ENCODE measurements at places on chromosomes 16 and 17.

DNA sequence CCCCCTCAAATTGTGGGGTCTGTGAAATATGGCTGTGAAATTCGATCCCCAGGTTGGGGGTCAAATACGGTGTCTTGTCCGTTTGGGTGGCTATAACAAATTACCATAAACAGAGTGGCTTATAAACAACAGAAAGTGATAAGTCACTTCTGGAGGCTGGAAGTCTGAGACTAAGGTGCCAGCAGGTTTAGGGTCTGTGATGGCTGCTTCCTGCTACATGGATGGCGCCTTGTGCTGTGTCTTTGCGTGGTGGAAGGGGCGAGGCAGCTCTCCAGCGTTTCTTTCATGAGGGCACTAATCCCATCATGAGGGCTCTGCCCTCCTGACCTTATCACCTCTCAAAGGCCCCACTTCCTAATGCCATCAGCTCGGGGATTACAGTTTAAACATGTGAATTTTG is 120.0 kb downstream of the IRF8 start:
- no peak for DNase-seq

DNA sequence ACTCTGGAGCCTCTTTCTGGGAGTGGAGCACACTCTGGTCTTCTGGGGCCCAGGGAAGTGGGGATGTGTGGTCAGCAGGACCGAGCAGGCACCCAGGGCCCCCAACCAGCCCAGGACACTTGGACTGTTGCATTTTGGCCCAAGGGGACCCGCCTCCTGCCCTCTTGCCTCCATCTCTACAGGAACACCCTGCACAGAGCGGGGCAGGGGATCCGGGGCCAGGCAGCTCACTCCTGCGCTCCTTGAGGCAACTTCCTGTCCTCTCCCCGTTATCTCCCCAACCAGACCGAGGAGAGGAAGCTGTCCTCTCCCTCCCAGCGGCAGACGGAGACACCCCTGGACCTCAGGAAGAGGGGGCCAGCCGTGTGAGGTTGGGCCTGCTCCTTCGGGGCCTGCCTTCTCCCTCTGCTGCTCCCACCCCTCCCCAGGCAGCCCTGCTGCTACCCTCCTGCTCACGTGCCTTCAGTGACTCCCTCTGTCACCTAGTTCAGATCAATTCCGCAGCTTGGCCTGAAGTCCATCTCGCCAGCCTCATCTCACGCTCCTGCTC is 10.0 kb upstream of the ATP2A3 start:
- no peak for DNase-seq

GRCh38 chr16:351804-352520 is 561 bp downstream of the AXIN1 start:
- no peak for DNase-seq

DNA sequence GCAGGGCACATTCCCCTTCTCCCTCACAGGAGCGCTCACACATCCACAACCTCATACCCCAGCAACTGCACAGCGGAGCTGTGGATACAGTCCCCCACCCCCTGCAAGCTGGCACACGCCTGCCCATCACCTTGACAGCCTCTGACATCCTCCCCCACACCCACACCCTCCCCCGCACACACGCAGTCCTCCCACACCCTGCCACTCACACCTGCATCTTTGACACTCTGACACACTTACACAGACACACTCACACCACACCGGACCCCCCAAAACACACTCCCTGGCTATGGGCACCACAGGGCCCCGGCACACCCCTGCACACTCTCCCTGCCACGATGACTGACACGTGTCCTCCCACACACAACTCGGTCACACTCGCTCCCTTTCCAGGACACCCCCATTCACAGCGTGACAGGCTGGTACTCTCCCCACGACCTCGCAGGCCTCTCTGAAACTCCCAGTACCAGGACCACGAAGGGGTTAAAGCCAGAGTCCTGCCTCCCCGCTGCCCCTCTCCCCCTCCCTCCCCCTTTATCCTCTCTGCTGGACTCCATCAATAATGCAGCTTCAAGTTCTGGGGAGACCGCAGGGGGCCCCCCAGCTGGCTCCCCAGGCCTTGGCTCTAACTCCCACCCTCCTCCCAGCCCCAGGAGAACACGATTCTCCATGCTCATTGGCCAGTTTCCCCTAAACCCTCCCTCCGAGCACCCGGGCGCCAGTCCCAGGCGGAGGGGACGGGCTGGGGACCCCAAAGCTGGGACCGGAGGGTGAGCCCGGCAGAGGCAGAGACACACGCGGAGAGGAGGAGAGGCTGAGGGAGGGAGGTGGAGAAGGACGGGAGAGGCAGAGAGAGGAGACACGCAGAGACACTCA is at the start of gene PPP1R1B:
Gene PPP1R1B (plus strand): TSS at position 782 of the 876 bp plus-strand sequence. CDS start 441 bp downstream, outside the sequence.
- no peak for DNase-seq

DNA sequence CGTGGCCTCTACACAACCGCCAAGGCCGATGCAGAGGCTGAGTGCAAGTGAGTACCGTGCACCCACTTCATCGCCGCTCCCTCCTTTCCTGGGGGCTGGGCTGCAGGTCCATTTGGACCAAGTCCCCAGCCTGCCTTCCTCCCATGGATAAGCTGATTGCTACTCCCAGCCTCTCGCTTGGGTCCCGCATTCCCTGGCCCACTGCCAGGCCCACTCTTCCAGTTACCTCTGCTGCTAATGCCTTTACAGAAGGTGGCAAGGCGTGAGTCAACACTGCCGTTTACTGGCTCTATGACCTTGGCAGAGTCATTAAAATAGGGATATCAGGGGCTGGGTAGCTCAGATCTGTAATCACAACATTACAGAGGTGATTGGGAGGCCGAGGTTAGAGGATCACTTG is 11.2 kb downstream of the SULT1A2 start:
- DNase-seq, result no peak

DNA sequence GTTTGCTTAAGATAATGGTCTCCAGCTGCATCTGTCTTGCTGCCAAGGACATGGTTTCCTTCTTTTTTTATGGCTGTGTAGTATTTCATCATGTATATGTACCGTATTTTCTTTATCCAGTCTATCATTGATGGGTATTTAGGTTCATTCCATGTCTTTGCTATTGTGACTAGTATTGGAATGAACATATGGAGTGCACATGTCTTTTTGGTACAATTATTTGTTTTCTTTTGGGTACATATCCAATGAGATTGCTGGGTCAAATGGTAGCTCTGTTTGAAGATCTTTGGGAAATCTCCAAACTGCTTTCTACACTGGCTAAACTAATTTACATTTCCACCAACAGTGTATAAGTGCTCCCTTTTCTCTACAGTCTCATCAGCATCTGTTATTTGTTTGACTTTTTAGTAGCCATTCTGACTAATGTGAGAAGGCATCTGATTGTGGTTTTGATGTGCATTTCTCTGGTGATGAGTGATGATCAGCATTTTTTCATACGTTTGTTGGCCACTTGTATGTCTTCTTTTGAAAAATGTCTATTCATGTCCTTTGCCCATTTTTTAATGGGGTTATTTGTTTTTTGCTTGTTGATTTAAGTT is 66.2 kb downstream of the TNFRSF13B start:
- DNase-seq, result peak; percentile 84

GRCh38 chr16:18942061-18942460 is 15.9 kb upstream of the SMG1 start:
- no peak for DNase-seq

DNA sequence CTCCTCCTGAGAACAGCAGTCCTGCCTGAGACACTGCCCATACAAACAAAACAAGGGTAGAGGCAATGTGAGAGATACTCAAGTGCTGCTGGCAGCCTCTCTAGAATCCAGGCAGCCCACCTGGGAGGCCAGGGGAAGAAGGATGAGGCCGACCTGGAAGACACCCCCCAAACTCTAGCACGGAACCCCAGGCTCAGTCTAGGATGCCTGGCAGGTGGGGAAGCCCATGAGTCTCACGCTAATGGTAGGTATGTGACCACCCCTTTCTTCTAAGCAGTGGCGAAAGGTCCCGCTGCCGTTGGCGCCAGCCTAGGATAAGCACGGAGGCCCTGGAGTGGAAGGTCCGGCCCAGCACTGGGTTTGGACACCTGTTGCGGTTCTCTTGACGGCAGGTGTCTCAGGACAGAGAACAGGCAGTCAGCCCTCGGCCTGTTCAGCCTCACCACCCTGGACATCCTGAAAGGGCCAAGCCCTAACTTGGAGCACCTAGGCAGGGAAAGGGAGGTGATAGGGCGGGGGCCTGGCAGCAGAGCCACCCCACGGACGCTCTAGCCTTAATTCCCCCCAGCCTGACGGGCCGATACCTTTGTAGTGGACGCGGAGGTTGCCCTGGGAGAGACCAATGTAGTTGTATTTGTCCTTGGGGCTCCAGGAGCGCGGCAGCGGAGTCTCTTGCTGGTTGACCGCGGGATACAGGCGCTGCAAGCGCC is 487 bp downstream of the RANBP10 start:
- DNase-seq, result no peak

- no peak for DNase-seq
These were observed 311.4 kb downstream of the SNX29 start for GRCh38 chr16:12287796-12288536.

DNA sequence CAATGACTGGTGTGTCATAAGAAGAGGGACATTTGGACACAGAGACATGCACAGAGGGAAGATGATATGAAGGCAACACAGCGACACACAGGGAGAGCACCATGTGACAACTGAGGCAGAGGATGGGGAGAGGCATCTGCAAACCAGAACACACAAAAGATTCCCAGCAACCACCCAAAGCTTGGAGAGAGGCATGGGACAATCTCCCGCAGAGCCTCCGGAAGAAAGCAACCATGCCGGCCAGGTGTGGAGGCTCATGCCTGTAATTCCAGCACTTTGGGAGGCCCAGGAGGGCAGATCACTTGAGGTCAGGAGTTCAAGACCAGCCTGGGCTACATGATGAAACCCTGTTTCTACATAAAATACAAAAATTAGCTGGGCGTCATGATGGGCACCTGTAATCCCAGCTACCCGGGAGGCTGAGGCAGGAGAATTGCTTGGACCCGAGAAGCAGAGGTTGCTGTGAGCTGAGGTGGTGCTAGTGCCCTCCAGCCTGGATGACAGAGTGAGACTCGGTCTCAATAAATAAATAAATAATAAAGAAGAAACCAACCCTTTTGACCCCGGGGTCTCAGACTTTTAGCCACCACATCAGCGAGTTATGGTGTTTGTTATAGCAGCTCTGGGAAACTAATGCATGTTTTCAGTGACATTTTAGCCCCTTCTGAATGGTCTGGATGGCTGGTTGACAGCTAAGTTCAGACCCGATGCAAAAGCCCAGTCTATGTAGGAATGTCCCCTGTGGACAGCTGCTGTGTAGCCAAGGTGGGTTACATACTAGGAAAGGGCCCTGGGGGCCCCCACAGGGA is 13.8 kb upstream of the PLCG2 start:
- no peak for DNase-seq

DNA sequence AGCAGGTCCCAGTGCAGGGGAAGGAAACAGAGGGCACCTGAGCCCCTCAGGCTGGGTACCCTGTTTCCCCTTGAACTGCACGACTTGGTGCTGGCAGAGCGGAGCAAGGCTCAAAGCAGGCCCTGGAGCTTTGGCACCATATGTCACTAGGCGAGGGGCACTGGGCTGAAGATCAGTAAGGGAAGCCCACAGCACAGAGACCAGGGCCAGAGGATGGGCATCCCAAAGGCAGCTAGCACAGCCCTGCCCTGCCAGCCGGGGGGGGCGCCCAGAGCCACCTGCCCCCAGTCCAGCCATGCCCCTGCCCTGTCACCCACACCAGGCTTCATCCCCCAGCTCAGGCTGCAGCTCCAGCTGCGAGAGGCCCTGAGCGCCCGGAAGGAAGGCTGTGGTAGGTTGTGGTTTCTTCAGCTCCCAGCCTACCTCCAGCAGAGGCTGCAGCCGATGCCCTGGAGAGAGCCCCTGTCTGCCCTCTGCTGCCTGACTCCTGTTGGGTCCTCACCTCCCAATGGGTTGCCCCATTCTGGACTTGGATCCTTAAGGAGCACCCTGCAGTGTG is 10.9 kb downstream of the NHERF1 start:
- DNase-seq, result no peak

DNA sequence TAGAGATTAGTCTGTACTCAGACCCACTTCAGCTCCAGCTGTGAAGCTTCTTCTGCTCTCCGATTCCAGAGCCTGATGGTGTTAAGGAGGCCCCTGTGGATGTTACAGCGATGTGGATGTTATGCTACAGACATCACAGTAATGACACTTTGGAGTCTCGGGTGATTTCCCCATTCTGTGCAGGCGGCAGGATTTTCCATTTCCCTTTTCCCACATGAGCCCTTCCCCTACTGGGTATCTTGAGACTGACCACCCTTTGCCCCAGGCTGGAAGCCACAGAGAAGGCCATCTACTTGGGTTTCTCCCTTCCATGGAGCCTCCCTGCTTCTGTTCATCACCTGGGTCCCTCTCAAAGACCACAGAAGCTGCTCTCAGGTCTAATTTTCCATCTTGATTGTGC is 78.3 kb downstream of the KCNJ12 start:
- no peak for DNase-seq

- DNase-seq, result peak; percentile 64
These were observed at the start of gene AMZ2 for GRCh38 chr17:68247445-68248198. AMZ2 (plus strand) TSS chr17:68248043; CDS start chr17:68250188, 2,145 bp downstream.

GRCh38 chr16:69112285-69113129 is 7.1 kb downstream of the HAS3 start:
- no peak for DNase-seq

- DNase-seq, result no peak
These were observed 15.6 kb upstream of the FOXJ1 start for GRCh38 chr17:76156662-76156991.

- DNase-seq, result peak; percentile 10
These were observed 96.2 kb downstream of the RAP1GAP2 start for GRCh38 chr17:2892305-2892971.

- no peak for DNase-seq
These were observed 7.2 kb downstream of the SPPL2C start for GRCh38 chr17:45851873-45852272.

DNA sequence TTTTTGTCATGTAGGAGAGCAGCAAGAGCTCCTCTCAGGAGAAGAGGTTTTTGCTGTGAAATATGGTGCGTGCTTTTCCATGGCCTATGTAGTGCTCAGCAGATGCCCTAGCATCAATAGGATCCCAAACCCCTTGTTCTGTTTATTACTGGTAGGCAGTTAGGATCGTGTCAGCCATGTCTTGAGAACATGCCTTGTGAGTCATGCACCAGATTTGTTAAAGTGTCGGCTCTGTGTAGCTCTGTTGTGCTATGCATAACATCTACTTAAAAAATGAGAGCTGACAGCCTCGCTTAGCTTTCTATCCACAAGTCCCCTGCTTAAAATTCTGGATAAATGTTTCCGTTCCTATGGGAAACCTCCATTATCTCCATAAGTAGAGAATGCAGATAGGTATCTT is 4.4 kb upstream of the EIF4A3 start:
- DNase-seq, result peak; percentile 58

All from AG09309 (cell line).